ENCODE measurements at places on chromosomes 1 and 21.

DNA sequence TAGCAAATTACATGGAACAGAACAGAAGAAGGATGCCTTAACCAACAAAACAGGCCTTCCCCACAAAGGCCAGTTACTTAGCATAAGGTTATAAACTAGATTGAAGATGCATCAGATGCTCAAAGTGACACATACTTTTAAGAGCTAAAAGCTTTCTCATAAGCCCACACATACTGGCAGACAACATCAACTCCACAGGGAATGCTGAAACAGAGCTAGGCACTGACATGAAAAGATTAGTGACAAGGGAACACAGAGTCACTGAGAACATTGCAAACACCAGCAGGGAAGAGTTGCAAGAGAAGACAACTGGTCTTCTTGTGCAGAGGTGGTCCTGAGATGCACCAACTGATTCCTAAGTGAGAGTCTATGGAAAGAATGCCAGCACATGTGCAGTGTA is 6.9 kb downstream of the TTC13 start:
- no peak for DNase-seq

DNA sequence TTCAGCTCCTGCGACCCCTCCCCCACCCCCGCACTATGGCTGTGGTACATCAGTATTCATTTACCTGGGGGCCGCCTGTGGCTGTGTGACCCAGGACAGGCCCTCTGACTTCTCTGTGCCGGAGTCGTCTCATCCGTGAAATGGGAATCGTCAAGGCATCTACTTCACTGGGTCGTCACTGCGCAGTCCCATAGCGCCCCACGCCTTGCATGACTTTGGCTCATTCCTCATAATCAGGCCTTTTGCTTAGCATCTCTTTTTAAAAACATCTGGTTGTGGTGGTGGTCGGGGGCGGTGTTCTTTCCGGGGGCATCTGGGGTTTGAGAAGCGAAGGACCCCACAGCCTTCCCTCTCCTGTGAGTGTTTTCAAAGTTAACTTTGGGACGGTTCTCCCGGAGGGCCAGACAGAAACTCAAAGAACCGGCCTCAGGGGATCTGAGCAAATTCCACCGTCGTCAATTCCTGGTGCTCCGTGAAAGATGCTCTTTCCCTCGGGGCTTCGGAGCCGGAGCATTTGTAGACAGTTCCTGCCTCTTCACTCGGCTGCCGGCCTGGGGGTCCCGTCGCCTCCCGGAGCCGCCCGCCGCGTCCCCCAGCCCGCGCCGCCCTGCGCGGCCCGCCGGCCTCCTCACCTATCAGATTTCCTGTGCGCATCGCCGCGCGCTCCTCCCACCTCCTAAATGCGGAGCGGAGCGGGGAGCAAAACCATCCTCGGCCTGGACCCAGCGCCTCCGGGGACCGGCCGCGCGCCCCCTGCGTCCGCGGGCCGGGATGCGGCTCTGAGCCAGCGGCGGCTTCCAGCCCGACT is at the start of gene B3GALT5:
TSS of gene B3GALT5 (plus strand) at position 708 of the 808 bp plus-strand sequence. CDS start 47,620 bp downstream, outside the sequence.
- DNase-seq = no peak

DNA sequence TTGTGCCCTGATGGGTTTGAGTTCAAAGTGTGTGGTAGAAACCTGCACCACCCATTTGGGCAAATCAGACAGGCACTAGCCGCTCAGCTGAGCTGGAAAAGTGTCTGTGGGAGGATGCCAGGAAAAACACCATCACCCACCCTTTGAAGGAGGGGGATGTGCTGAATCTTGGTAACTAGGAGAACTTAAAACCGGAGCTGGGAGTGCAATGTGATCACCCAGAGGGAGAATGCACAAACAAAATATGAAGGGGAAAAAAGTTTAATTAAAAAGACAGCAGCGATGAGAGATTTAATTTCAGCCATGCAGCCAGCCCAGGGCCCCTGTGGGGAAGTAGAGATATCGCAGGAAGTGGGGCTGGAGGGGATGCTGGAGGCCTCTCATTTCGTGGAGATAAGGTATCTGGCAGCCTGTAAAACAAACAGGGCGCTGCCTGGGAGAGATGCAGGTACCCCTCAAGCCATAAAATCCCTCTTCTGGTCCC is 86.8 kb upstream of the BCAR3 start:
- DNase-seq = no peak

GRCh38 chr1:94272388-94272787 is 35.0 kb upstream of the ARHGAP29 start:
- DNase-seq = no peak

- no peak for DNase-seq
Observed at GRCh38 chr1:78340006-78340405, 150.8 kb upstream of the PTGFR start.

DNA sequence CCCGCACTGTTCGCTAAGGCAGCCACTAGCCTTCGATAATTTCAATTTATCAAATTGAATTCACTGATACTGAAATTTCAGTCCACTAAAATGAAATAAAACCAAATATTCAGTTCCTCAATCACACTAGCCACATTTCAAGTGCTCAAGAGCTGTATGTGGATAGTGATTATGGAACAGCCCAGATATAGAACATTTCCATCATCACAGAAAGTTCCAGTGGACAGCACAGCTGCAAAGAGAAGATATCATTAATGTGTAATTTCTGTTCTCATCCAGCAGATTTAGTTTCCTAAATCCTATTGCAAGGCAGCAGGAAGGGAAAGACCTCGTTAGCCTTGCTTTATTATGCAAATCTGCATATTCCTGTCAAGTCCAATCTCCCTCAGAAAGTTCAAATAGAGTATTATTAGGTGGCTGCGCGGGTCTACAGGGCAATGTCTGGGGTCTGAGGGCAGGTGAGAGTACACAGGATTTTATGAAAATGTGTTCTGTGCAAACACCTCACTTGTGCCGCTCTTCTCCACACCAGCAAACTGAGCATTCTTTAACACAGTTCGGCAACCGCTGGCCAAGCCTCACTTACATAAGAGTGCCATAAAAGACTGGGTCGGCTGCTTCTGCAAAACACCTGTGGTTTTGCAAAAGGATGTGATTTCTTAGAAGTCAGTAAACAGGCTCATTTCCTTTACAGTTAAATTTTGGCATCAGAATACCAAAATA is 22.4 kb downstream of the CAPZB start:
- DNase-seq = no peak

DNA sequence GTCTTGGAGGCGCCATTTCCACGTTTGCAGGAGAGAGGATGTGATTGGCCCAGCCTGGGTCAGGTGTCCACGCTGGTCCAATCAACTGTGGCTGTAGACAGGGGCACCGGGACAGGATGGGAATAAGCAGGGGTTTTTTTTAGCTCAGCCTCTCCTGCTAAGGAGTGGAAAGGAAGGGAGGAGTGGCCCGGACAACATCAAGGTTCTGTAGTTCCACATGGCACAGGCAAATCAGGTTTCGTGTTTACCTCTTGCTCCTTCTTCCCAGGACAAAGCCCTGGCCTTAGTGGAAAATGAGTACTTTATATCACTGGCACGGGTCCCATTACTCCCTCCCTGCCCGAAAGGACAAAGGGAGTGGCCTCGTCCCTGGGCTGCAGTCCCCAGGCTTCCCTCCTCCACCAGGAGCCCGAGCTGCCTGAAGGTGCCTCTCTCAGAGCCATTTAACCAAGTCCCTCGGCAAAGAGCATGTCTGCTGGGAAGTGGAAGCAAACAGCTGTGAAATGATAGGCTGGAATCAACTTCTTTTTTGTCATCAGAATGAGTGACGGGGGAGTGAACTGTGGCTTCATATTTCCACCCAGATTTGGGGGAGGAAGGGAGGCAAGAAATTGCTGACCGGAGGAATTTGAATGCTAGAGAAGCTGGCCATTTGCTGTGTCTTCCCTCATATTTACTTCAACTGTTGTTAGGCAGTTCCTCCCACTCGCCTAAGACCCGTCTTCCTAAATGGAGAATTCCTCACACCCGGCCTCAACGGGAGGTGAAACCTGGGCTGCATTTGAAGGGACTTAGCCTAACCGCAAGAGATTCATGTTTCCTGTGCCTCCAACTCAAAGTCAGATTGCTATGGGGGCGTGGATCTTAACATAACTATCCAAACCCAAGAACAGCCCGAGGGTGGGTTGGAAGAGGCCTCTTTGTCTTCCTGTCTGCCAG is 84.9 kb upstream of the SLC44A3 start:
- no peak for DNase-seq

DNA sequence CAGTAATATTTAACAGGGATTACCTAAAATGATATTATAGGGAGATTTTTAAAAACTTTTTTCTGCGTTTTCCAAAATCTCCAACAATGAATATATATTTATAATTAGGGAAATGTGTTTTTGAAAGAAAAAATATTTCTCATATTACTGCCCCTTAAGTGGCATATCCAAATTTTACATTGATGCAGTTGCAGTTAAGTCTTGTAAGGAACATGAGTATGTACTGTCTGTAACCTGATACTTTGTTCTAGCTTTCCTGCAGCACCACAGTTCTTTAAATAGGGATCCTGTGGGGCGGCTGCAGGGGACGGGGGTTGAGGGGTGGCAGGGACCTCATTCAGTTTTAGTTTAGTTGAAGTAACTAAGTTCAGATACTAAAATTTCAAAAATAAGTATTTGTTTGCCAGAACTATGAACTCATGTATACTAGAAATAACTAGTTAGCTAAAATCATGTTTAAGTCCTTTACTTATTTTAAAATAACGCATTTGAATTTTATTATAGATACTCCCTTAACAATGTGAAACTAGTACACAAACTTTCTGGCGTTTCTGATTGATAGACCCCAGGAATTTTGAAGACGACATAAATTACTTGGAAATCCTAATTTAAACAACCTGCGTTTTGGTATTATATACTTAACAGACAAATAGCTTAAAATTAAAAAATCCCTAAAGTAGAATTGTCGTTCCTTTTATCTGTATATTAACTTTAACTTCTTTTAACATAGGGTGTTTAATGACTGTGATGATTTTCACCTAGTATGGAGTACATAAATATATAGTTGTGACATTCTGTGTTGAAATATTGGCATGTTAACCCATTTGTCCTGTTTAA is 639 bp upstream of the DNAJB4 start:
- DNase-seq = no peak

- DNase-seq = no peak
Observed at GRCh38 chr21:22224261-22224660, 1226.1 kb downstream of the NCAM2 start.

GRCh38 chr1:61496501-61496900 is 228.4 kb downstream of the TM2D1 start:
- DNase-seq = no peak

DNA sequence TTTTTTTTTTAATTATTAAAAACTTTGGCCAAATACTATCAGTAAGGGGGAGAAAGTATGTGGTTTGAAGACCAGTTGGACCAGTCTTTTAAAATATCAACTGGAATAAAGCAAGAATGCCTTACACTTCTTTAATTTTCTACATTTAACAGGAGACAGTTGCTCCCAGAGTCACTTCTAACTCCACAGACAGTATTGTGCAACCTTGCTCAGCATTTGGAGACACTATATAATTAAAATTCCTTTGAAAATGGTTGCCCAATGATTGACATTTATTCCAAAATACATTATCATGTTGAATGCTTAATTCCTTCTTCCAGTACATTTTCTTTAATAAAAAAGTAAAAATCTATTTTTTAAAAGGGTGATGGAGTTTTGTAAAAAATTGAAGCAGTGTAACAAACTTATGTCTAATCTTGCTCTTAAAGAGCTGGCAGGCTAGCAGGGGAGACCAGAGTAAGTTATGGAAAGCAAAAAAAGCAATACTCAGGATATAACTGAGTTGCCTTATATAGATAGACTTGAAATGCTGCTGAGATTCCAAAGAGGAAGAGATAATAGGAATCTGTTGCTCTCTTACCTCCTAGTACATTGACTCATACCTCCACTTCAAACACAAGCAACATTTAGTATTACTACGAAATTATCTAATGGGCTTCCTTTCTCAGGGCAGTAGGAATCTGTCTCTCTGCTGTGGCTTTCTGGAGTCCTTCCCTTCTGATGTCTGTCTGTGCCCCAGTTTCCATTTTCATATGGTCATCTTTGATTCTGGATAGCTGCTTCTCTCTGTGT is 69.7 kb upstream of the RGL1 start:
- no peak for DNase-seq

DNA sequence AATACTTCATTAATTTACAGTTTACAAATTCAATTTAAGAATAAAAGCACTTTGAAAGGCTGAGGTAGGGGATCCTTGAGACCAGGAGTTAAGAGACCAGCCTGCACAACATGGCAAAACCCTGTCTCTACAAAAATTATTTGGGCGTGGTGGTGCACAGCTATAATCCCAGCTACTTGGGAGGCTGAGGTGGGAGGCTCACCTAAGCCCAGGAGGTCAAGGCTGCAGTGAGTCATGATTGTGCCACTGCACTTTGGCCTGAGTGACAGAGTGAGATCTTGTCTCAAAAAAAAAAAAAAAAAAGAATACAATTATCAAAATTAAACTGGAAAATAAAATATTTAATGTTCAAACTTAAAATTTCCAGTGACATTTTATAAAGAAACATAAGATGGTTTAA is 72.2 kb downstream of the USP1 start:
- DNase-seq = no peak

DNA sequence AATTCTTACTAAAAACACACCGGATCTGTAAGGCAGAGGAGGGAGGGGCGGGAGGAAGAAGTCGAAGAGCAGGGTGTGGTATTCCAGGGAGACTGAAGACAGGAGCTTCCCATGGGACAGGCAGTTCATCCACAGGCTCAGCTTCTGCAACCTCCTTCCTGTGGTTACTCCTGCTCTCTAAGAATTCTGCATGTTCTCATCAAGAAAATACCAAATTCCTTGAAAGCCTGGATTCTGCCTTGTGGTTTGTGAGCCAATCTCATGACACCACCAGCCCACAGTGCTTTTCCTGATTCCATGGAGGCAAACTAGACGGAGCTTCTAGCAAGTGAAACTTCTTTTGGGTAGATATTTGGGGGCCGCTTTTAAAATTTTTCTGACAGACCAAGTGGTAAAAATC is 1.1 kb upstream of the ST6GALNAC3 start:
- no peak for DNase-seq

DNA sequence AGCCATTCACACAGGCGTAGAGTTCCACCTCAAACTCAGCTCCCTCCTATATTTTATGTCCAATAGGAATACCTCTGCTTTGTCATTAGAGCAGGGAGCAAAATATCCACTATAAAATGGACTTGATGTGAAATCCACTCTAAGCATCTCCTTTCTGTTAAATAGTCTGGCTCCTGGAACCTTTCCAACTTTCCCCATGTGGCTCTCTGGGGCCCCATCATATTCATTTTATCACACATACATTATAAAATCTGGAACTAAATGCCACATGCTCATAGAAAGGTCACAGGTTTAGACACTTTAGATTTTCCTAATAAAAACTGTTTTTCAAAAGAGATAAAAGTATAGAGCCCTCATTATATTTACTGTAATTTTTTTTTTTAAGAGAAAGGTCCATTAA is 82.1 kb downstream of the PTPN14 start:
- DNase-seq = no peak

GRCh38 chr1:98330224-98330623 is 331.3 kb upstream of the SNX7 start:
- DNase-seq = no peak

Measured in DMS79 (cell line).